ENCODE measurements at places on chromosomes 5 and 9.

GRCh38 chr9:106883030-106883429 lies 20.1 kb downstream of the ZNF462 start:
- no peak for DNase-seq

- no peak for DNase-seq
Observed at GRCh38 chr9:34550681-34551270, 28.0 kb upstream of the ENHO start.

DNA sequence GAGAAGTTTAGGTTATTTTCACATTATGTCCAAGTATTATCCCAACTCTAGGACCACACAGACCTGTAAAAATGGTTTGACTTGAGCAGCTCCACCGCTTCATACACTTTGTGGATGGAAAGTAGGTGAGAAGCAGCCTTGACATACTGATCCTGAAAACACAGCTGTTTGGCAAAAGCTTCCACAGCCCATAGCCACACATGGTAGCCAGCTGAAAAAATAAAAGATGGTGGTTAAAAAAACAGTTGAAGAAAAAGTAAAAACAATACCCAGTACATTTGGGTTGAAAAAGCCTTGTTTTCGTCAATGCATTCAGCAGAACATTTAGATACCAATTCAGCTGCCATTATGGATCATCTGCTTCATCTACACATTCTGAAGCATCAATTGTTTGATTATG lies 36.7 kb downstream of the GEMIN5 start:
- DNase-seq: no peak

DNA sequence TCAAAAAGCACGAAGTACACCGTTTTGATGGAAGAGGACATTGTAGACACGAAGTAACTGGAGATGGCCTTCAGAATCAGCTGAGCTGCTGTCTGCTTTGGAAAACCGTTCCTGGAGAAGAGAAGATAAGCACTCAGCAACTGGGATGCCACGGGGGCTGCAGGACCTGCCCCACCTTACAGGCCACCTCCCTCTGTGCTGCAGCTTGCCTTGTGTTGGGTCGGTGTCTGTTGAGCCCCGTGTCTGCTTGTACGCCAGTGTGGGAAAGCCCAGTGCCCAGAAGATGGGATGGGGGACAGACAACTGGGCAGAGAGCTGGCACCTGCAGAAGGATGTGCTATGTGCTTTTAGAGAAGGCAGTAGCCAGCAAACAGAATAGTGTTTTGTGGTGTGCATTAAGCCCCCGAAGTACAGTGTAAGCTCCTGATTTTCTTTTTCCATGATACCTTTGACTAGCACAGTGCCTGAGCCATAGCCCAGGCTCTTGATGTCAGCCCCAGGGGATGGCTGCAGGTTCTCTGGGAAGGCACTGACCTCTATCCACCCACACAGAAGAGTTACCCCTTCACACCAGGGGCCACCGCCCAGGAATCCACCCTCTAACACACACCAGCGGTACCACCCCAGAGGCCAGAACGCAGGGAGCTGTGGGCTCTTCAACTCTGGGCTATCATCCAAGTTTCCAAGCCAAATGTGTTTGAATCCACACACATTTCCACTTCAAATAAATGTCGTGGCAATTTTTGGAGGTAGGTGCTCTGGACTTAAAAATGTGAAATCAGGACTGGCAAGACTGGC lies 63.8 kb downstream of the MACROH2A1 start:
- no peak for DNase-seq

- DNase-seq: no peak
Observed at GRCh38 chr5:93637697-93638096, 54.7 kb downstream of the NR2F1 start.
